ENCODE measurements at places on chromosomes 6 and 20. TPM values are rescaled to one million over a fixed set of nuclear protein-coding genes. Genes with fewer than 3 reads are reported as not detected.

ZC3H12D gene
- total RNA-seq: 0.10 TPM

CTCFL gene
- not detected for total RNA-seq

RPS18 gene
- total RNA-seq: 2,061 TPM

PLA2G7 gene
- 0.48 TPM for total RNA-seq

LMBRD1 gene
- total RNA-seq: 22.0 TPM

SNTA1 gene
- total RNA-seq: 7.1 TPM

CYP24A1 gene
- 0.73 TPM for total RNA-seq

DDO gene
- not detected for total RNA-seq

TFAP2D gene
- not detected for total RNA-seq

HLA-DQA2 gene
- total RNA-seq: not detected
